ENCODE measurements at places on chromosomes 12 and 14.
A peak's percentile ranks its signal among the peaks of the same experiment; 100 is the strongest.

- DNase-seq: no peak
Observed at GRCh38 chr14:102195446-102195845, 55.7 kb downstream of the WDR20 start.

DNA sequence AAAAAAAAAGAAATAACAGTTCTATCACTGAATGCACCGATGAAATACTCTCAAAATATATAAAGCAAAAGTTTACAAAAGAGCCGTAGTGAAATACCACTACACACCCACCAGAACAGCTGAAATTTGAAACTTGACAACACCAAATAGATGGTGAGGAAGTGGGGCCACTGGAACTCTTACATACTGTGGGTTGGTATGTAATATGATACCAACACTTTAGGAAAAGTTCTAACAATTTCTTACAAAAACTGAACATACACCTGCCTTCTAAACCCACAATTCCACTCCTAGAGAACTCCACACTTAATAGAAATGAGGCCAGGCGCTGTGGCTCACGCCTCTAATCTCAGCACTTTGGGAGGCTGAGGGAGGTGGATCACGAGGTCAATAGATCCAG is 14.1 kb downstream of the EIF5 start:
- DNase-seq: no peak

- DNase-seq: no peak
Observed at GRCh38 chr14:63392236-63392635, 73.5 kb upstream of the GPHB5 start.

DNA sequence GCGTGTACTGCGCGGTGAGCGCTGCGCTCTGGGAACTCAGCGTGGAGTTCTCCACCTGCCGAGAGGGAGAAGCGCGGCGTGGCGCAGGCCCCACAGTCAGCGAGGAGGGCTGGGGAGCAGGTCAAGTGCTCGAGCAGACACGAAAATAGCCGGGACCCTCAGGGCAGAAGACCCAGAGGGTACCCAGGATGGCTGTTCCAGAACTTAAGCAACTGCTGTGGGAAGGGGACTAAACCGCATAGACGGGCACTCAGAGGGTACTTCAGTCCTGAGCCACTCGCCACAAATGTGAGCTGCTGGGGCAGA is 59.4 kb upstream of the GPR68 start:
- DNase-seq: no peak

DNA sequence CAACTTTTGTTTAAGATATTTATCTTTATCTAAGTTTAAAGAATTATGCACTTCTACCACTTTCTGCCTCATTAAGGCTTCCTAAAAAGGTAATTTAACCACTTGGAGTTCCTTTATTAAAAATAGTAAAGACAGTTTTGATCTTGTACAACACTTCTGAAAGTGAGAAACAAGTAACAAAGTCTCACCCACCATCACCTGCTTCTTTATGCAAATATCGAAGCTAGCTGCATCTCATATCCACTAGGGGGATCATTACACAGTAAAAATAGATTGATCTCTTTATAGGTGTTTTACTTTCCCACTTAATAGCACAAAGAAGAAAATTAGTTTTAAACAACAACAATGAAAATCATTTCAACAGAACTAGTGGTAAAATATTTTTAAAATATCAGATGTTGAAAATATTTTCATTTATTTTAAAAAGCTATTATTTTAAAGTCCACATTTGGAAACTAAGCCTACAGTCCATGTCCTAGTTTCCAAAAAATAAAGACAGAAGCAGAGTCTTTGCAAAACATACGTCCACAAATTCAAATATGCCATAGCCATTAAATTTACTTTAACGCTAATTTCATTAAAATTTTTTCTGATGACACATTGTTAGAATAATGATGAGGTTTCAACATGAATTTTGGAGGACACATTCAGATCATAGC is 160.0 kb upstream of the SOX5 start:
- no peak for DNase-seq

- DNase-seq: no peak
Observed at GRCh38 chr12:48580831-48581230, 11.0 kb upstream of the LALBA start.

DNA sequence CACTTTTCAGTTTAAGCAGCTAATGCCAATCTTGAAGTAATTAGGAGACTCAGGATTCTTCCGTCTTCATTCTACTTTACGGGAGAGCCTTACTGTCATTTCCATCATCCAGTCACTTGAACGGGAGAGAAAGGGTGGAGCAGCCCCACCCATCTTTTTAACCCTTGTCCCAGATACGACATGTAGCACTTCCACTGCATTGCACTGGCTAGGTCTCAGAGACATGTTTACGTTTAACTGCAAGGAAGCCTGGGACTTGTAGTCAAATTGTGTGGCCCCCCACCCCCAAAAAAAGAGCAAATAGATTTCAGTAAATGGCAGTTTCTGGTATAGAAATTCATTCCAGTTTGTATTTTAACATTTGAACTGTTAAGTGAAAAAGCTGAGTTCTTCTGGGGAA is 46.1 kb upstream of the SYT1 start:
- DNase-seq: no peak

GRCh38 chr12:88298761-88299242 is 156.7 kb downstream of the TMTC3 start:
- no peak for DNase-seq

GRCh38 chr12:48852734-48853688 is 1.0 kb upstream of the DDX23 start:
- peak; percentile 63 for DNase-seq

DNA sequence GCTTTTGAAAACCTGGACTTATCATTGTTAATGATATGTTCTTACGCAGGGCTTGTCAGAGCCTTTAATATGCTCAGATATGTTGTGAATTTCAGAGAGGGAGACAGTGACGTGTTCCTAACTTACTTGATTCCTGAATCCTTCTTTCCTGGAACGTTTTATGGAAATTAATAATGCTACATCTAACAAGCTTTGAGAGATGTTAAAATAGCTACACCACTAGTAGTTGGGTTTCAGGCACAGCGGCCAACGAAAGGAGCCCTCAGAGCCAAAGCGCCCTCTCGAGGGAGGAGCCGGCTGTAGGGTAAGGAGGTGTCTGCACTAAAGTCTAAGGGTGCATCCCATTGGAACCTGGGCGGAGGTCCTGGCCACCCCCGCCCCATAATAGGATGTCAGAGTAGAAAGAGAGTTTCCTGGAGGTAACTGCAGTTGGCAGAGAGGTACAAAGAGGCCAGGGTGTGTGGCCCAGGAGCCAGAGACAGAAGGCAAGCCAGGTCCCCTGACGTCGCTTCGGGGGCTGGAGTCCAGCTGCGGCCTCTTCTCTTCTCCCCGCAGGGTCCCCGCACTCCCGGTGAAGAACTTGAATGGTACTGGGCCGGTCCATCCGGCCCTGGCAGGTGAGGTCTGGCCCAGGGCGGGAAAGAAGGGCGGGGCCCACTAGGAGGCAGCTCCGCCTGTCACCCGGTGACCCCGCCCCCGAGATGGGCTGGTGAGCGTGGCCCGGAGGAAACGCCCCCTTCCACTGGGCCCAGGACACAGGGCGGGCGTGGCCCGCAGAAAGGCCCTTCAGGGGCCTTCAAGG is 36.3 kb downstream of the DTX1 start:
- DNase-seq: no peak

- DNase-seq: no peak
Observed at GRCh38 chr12:109768901-109769670, 55.5 kb downstream of the FAM222A start.

GRCh38 chr12:128025589-128026245 is 241.3 kb upstream of the TMEM132C start:
- no peak for DNase-seq

GRCh38 chr14:85701763-85702162 is 171.8 kb downstream of the FLRT2 start:
- DNase-seq: no peak

GRCh38 chr12:17301544-17301943 is 695.6 kb upstream of the LMO3 start:
- no peak for DNase-seq

- no peak for DNase-seq
Observed at GRCh38 chr14:99624971-99625370, 20.0 kb upstream of the HHIPL1 start.

DNA sequence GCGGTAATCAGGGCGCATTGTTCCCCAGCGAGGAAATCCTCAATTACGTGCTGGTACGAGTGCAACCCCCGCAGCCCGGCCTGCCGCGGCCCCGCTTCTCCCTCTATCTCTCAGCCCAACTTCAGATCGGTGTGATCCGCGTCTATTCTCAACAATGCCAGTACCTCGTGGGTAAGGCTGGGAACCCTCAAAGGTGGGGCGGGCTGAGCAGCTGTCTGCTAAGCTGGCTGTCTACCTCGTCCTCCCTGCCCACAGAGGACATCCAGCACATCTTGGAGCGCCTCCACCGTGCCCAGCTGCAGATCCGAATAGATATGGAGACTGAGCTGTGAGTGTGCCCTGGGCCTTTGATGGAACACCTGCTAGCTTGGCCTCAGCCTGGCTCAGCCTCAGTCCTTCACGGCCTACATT is 996 bp downstream of the REC8 start:
- no peak for DNase-seq

GRCh38 chr12:8491646-8492530 is 21.4 kb upstream of the CLEC4D start:
- no peak for DNase-seq

GRCh38 chr12:107336695-107337094 is 243.3 kb upstream of the CRY1 start:
- DNase-seq: no peak

- no peak for DNase-seq
Observed at GRCh38 chr12:131333136-131333535, 377.8 kb upstream of the SFSWAP start.

GRCh38 chr12:115305275-115305674 is 621.3 kb upstream of the TBX3 start:
- DNase-seq: no peak

DNA sequence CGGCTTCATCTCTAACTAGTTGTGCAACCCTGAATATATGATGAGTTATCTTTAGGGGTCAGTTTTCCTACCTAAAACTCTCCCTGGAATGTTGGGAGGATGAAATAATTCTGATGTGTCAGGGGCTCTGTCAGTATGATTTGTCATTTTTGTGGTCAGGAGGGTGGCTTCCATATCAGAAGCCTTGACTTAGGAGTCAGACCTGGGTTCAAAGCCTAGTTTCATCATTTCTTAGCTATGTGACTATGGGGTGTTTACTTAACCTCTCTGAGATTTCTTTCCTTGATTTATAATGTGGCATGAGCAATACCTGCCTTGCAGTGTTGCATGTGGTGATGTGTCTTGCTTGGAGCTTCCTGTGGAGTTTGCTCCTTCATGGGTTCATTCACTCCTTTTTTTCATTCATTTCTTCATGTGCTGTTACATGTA is 146.8 kb downstream of the CHST11 start:
- DNase-seq: no peak

- DNase-seq: no peak
Observed at GRCh38 chr12:62643486-62643885, 176.9 kb downstream of the MON2 start.

GRCh38 chr12:124696693-124697476 is 129.5 kb upstream of the NCOR2 start:
- DNase-seq: no peak

GRCh38 chr12:52156757-52157565 is 34.9 kb downstream of the KRT80 start:
- DNase-seq: peak; percentile 35

DNA sequence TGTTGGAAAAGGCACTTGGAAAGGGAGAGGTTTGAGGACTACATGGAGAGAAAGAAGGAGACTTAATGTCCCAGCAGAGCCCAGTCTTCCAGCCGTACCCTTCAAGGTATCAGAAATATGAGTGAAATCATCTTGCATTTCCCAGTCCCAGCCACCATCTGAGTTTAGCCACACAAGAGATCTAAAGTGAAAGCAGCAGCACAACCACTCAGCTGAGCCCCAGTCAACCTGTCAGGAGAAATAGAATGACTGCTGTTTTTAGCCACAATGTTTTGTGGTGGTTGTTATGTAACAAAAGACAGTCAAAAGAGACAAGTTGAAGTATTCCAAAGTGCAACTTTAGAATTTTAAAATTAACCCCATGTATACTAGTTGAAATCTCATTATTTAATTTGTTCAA is 28.0 kb downstream of the DERA start:
- no peak for DNase-seq

GRCh38 chr14:84144166-84144565 is 1385.8 kb upstream of the FLRT2 start:
- no peak for DNase-seq
